ENCODE measurements at places on chromosomes 13 and 19.

- no peak for DNase-seq
Observed at GRCh38 chr19:35346193-35347052, 1.3 kb upstream of the FFAR1 start.

DNA sequence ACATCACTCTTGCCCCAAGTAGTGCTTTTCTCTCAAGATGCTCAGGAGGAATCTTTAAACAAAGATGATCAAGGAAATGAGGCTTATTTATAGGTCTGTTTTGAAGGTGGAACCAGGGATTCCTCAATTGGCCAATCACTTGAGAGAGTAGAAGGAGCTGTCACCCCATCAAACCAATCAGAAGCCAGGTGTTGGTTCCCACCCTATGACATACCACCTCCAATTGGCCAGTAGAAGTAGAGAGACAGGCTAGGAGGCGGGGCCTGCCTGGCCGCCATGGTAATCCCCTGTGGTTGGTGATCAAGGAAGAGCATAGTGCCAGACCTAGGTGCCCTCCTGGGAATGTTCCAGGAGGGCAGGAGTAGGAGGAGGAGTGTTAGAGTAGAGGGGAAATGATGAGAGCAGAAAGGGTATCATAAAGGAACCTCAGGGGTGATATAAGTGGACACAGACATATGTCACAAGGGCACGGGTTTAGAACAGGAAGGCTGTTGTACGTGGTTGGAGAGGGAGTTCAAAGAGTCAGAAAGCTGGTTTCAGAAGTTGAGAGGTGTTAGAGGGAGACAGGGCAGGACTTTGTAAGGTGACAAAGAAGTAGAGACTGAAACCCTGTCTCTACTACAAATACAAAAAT lies 10.5 kb downstream of the PMIS2 start:
- peak; percentile 17 for DNase-seq

GRCh38 chr19:47991191-47991808 lies 670 bp downstream of the BSPH1 start:
- no peak for DNase-seq

GRCh38 chr13:93086329-93086728 lies 140.3 kb upstream of the GPC6 start:
- no peak for DNase-seq

DNA sequence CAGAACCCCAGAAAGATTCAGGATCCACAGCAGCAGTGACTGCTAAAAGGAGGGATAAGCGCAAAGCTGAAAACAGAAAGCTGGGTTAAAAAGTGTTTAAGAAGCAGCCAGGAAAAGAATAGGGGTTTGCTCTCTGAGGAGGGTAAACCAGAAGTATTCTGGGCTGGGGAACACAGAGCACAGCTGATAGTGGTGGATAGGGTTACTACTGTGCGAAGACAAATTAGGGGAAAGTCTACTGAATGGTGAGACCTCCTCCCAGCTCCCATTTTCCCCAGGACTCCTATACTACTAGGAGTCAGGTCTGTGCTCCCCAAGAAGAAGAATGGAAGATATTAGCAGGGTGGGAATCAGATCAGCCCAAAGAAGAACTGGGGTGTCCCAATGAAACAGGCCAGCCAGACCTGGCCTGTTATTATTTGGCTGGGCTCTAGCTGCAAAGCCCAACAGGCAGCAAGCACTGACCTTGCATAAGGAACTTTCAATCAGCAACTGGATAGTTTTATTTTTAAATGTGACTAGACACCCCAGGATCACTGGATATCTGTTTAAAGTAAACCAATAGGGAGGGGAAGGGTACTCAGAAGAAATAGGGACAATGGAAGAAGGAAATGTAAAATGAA lies 43.5 kb upstream of the SERTM1 start:
- no peak for DNase-seq

DNA sequence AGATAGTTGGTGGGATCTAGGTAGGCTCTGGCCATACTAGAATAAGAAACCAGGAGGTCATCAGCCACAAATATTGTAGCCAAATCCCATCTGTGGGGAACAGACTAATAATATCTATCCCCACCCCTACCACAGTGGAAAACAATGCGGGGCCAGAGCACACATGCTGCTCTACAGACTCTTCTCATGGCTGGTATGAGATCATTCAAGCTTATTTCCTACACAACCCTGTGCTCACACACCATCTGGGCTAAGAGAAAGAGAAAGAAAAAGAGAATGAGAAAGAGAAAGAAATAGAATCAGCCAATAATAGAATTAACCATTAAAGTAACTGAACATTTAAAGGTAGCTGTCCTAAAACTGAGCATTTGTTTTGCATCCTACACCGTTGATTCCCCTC lies 1268.4 kb upstream of the SPRY2 start:
- no peak for DNase-seq

DNA sequence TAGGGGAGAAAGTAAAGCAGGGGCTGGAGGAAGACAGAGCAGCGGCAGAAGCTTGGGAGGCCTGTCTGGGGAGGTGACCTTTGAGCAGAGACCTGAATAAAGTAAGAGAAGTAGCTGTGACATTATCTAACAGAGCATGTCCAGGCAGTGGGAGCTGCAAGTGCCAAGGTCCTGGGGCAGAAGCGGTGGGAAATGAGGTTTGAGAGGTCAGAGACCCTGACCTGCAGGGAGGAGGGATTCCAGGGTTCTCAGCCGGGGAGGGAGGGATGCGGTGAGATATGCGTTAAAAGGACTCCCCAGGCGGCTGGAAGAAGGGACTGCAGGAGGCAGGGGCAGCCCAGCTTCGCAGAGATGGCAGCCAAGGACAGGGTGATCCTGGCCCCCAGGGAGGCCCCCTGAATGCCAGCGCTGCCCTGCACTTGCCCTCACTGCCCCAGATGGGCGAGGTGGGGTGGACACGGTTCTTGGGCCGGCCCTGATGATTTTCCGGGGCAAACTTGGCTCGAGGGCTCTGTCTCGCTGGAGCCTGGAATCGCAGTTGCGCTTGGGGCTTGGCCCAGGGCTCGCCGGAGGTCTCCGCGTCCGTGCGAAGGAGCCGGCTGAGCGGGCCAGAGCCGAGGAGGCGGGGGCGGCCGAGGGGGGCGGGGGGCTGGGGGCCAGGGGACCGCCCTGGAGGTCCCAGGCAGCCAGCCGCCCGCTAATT lies 3.2 kb downstream of the CRLF1 start:
- peak; percentile 27 for DNase-seq

GRCh38 chr19:35207391-35207871 lies 21.1 kb downstream of the FAM187B start:
- no peak for DNase-seq

GRCh38 chr13:46372071-46372470 lies 15.0 kb downstream of the RUBCNL start:
- no peak for DNase-seq

GRCh38 chr19:30340771-30341561 lies 31.2 kb upstream of the ZNF536 start:
- DNase-seq = no peak

DNA sequence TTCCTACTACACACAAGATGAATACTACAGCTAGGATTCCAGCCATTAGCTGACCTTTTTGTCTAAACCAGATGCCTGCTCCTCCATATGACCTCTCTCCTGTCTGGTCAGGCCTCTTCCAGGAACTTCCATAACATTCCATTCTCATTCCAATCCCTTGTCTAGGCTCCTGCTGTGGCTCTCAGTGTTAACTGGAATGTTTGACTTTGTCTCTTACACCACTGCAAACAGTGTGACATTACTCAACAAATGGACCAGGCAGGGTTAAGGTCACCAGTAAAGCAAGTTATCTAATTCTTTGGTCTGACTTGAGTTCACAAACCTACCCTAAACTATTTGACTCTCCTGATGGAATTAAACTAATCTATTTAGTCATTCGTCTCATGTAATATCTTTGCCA lies 2.1 kb upstream of the GPC6 start:
- no peak for DNase-seq

DNA sequence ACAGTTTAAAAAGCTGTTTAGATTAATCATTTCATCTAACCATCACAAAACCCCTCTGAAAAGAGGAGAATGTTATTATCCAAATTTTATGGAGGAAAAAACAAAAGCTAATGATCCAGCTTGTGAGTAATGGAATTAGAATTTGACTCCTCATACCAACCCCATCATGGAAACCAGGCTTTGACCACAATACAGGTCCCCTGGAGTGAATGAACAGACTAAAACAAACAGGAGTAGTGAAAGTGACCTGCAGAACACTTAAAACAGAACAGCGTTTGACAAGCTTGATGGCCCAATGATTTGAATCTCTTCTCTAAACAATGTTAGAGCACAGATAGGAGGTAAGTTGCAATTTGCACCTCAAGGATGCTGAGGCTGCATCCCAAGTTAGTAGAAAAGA lies 230.0 kb downstream of the DCT start:
- DNase-seq = no peak

DNA sequence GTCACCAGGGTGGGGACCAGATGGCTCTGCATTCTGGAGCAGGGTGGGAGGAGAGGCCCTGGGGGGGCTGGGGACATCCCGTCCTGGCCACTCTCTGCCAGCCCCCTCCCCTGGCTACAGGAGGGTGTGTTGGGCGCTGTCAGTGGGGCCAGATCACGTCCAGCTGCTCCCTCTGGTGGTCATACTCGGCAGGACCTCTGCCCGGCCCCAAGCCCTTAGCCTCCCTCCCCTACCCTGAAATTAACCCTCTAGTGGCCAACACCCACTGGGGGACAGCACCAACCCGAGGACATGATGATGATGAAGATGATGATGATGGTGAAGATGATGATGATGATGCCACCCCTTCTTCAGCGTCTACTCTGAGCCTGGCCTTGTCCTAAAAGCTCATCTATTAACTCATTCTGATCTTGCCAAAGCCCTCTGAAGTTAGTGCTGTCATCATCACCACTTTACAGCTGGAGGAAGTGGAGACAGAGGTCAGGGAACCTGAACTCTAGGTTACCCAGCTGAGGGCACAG lies 590 bp upstream of the LGI4 start:
- peak; percentile 61 for DNase-seq

DNA sequence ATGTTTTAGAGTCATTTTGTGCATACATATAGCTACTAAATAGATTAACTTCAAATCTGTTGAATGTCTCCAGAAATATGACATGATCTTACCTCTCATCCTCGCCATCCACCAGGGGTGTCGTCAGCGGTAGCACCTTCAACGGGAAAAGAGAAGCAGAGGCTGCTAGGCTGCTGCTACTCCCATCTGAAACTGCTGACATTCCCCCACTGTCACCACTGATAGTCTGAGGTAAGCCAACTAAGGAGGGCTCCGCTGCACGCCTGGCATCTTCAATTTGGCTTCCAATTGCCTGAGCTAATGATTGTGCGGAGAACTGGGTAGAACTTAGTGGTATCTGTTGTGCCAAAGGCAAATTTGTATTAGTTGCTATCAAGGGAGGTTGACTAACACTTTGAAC lies 3.1 kb downstream of the TSC22D1 start:
- DNase-seq = no peak

DNA sequence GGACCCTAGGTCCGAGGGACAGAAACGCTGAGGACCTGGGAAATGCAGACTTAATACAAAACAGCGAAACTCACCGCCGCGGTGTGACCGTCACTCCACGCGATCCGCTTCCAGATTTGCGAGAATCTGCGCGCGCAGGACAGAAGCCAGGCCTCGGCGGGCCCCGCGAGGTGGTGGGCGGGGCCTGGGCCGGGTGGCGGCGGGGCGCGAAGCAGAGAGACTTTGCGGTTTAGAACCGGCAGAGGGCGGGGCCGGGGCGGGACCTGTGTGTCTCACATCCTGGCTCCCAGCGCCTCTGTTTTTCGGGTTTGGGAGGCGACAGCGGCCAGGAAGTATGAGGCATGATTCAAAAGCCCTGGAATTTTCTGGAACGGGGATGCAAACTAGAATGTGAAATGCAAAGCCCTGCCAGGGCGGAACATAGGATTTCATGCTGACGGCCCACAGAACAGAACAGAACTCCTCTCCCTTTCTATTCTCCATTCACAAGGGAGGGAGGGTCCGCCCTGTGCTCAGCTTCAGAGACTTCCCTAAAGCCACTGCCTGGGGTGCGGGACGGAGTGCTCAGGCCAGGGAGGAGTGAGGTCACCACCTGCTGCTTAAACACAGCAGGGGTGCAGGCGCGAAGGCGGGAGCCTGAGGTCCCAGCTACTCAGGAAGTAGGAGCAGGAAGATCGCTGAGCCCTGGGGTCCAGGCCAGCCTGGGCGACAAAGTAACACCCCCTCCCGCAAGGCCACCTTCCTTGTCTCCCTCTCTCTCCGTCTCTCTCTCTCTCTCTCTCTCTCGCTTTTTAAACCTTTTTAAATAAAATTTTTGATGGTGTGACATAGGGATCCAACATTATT lies 44.3 kb downstream of the ZNF611 start:
- peak; percentile 93 for DNase-seq

GRCh38 chr13:45336025-45336800 lies 4.8 kb downstream of the TPT1 start:
- no peak for DNase-seq

- DNase-seq = no peak
Observed at GRCh38 chr13:77985866-77986636, 67.4 kb upstream of the EDNRB start.

- no peak for DNase-seq
Observed at GRCh38 chr13:48833412-48833811, 142.3 kb upstream of the FNDC3A start.

GRCh38 chr19:6412447-6413091 lies 12.0 kb downstream of the KHSRP start:
- peak; percentile 41 for DNase-seq

GRCh38 chr13:27481766-27482165 lies 31.4 kb upstream of the MTIF3 start:
- DNase-seq = peak; percentile 56

DNA sequence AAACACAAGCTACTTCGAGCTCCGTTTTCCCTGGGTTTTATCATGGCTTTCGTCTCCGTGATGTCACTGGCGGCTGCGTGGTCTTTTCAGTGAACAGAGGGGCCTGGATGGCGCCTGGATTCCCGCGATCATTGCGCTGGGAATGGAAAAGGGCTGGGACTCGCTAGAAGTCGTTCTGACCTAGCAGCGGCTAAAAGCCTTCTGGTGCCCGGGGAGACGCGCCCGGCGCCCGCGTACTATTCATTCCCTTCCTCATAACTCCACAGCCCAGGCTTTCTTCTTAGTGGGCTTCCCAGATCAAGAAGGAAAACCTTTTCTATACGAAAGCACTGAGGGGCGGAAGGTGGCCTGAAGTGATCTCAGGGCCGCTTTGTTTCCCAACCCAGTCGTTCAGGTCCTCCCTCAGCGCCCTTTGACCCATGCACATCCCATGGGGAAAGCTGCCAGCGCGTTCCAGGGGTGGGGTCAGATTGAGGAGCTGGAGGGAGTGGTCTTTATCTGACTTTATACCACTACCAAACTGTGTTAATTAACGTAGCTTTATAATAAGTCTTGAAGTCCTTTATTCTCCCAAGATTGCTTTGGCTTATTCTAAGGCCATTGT lies 96.6 kb downstream of the ELF1 start:
- no peak for DNase-seq

GRCh38 chr13:51518827-51519226 lies 65.4 kb upstream of the WDFY2 start:
- no peak for DNase-seq

DNA sequence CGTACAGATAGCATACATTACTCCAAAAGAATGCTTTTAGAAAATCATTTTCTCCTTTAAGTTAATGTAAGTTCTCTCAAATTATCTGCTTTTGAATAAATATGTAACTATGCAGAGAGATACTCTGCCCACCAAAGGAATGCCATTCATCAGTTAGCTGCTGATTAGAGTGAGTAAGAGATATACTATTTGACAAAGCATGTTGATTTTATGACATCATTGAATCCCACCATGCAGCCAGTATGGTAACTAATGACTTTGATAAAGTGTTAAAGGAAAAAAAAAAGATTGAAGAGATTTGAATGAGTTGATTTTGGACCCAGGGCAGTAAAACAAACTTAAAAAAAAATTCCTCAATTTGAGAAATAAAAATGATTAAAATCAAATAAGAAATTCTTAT lies 521.5 kb downstream of the SLITRK6 start:
- no peak for DNase-seq
